NT2/D1 (cell line): ENCODE measurements at places on chromosomes 5 and 9.

DNA sequence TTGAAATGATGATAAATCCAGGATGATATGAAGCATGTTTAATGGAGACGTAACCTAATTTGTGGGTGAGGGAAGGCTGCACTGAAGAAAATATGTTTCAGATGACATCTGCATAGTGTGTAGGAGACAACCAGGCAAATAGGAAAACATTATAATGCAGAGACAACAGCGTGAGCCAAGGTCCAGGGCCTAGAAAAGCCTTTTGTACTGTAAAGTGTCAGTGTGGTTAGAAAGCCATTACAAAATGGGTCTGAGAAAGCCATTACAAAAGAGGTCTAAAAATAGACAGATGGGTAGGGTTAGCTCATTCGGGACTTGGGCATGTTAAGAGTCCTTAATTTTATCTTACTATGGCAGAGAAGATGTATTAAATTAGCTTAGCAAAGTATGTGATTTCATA lies 14.9 kb upstream of the GABRG2 start:
- DNase-seq, result peak; percentile 20

GRCh38 chr9:31153250-31153840 lies 1231.1 kb upstream of the ACO1 start:
- no peak for DNase-seq

DNA sequence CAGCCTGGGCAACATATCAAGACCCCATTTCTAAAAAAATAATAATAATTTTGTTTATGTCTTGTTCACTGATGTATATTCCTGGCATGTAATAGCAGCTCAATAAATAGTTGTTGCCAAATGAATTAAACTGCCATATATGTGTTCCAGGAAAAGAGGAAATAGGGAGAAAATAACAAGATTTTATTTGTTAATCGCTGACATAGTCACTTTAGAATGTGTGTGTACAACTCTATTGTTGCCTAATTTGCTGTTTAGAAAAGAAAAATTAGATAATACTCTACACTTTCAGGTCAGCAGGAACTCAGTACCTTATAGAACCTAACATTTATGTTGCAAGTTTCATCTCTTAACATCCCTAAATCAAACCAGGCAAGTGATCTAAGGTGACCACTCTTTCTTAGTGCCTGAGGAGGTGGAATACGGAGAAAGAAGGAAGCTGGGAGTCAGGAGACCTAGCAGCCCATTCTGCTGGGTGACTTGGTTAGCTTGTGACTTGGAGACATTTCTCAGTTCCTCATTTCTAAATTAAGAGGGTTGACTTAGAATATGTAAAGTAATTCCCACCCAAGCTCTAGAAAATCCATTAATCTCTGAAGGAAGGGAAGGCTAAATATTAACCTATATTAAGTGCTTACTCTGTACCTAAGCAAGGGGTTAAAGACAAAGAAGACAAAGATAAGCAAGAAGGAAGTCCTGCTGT lies 110.3 kb upstream of the IQGAP2 start:
- no peak for DNase-seq

- DNase-seq, result no peak
Observed at GRCh38 chr9:81202292-81202691, 487.1 kb downstream of the TLE1 start.

- peak; percentile 48 for DNase-seq
Observed at GRCh38 chr9:16154521-16155078, 601.8 kb downstream of the CCDC171 start.

DNA sequence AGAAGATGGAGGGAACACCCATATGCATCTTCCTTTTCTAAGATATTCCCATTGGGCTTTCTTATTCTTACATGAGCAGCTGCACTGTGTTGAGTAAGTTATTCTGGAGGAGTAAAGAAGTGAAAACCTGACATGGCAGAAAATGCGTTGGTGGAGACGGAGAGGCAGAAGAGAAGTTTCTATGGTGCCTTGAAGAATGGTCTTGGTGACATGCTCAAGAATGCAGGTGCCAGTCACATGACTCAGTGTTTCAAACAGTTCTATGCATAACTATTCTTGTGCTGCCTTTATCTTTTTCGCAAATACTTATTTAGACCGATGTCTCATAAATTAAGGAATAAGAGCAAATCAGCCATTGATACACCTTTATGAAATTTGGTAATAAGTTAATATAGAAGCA lies 377.8 kb upstream of the IRX2 start:
- no peak for DNase-seq

GRCh38 chr9:15244001-15244441 lies 63.0 kb downstream of the TTC39B start:
- no peak for DNase-seq

DNA sequence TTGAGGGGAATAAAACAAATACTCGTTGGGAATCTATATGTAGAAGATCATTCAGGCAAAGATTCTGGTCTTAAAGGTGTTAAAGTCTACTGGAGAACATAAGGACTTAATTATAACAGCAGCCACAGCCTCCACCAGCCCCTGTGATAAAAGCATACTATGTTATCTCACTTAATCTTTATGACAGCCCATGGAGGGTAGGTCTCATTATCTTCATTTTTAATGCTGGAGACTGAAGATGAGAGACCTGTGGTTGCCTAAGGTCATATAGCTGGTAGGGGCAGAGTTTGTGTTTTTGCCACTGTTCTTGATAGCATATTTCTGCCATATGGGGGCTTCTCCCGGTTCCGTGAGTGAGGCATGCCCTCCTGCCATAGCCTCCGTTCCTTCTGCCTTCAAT lies 88.7 kb downstream of the TRIO start:
- no peak for DNase-seq

DNA sequence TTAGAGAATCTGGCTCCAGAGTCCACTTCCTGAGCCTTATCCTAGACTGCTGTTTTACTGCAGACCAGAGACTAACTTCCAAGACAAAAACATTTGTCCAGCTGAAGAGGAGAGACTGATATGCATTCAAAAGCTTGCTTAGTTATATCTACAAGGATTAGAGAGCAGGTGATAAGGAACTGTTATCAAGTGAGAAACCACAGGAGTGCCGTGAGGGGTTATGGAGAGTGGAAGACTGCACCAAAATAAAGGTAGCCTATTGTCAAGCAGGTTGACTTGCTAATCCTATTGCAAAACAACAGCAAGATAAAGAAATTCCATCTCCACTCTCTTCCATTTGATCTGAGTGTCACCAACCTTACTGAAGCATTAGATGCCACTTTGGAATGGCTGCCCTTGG lies 139.1 kb downstream of the SCAMP1 start:
- no peak for DNase-seq

DNA sequence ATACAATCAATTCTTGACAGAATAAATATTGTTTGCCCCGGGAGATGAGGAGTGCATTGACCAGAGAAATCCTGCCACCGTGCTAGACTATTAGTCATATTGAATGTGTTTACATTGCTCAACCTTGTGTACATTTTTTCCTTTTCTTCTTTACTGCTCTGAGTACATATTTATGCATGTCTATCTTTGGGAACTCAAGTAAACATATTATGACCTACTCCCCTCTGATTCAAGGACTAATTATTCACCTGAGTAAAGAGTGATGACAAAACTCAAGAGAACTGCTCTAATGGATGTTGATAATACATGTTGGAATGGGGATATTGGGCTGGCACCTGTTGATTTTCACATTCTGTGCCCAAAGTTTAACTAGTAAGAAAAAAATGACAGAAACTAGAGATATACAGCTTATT lies 3.9 kb upstream of the SPINK1 start:
- DNase-seq, result no peak

DNA sequence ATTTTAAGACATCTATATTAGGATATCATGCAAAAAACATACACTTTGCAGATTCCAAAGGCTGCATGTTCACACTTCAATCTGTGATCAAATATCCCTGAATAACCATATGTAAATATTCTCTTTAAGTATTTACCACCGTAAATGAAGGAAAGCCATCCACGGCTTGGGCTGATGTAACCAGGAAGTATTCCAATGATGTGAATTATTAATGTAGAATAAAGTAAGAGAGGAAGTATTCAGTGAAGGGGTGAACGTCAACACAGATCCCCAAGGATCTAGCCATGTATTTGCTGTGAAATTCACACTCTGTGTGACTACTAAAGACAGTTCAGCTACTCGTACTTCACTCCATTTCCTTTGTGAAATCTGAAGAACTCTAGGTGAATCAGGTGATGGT lies 75.2 kb downstream of the CDH6 start:
- no peak for DNase-seq

DNA sequence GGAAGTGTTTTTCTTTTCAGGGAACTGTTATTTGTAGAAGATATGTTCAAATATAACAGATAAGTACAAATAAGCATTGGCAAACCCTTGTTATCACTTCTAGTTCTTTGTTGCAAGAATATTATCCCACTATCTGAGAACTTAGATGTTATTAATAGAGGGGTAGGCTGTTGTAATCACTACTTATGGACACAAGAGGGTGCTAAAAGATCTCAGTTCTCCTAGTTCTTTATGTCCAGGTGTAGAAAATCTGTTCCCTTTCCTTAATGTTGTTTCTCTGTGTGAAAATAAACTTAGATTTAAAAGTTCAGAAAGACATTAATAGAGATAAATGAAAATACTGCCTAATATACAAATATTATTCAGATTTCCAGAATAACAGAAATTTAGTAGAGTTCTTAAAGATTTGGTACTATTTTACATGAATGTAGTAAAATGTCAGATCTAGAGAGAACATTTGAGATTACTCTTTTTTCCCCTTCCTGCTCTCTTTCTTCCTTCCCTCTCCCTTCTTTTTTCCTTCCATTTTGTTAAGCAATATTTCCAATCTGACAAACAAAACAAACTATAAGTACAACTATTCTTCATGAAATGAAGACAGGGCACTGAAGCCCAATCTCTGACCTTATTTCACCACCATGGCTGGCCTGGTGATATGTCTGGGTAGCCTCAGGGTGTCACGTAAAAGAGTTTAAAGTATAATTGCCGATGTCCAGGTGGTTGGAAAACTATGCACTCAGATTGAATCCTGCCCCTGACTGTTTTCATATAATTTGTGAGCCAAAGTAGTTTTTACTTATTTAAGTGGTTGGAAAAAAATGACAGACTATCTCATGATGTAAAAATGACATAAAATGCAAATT lies 43.6 kb upstream of the C5orf46 start:
- no peak for DNase-seq

DNA sequence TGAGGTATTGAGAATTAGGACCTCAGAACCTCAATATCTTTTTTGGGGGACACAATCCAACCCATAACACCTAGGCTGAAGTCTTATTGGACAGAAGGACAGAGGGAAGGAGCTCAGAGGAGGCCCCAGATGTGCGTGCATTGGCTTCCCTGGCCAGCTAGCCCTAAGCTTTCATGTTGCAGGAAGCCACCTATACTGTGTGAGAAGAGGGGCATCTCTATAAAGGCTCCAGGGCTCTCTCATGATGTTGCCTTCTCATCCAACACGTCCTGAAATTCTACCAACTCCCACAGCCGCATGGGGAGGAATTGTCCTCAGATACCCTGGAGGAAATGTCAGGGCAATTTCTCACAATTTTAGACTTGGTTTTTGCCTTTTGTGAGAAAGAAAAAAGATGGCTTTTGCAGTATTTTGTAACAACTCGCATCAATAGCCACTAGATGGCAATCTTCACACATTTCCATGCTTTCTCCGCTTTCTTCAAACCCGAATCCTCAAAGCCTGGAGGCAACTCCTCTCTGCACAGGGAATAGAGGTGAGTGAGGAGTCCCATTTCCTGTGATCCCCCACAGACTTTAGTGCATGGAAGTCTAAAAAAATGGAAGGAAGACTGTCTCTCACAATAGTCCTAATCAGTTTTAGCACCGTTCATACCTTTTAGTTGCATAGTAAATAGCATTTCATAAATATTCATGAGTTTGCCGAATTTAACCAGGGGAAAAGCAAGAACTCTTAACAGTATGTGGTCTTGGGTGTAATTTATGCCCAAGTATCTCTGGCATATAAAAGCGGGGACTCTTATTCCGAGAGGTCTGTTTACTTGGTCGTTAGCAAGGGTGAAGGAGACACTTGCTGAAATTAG lies 7.4 kb upstream of the PPP3R2 start:
- DNase-seq, result peak; percentile 66

DNA sequence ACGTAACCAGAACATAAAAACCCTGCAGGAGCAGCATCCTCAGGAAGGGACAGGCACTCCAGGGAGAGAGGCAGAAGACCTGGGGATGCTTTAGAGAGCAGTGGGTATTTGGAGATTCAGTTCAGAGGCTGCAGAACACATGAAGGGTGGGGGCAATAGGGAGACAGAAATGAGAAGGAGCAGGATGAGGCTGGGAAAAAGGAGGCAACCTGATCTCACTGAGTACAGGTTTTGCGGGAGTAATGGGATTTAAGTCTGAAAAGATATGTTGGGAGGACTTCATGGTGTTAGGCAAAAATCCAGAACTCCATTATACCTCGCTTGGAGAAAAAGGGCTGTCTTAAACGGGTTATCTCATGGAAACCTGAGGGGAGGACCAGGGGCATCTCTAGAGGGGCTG lies 41.3 kb upstream of the GARNL3 start:
- no peak for DNase-seq

GRCh38 chr5:135833961-135834638 lies 363 bp upstream of the SLC25A48 start:
- DNase-seq, result no peak

GRCh38 chr5:177440211-177440989 lies 6.2 kb upstream of the PRR7 start:
- DNase-seq, result no peak

GRCh38 chr5:10601246-10602030 lies 37.6 kb downstream of the ANKRD33B start:
- no peak for DNase-seq

- DNase-seq, result no peak
Observed at GRCh38 chr5:24272741-24273140, 372.0 kb downstream of the CDH10 start.

- DNase-seq, result no peak
Observed at GRCh38 chr9:93205045-93205768, 21.3 kb downstream of the WNK2 start.
